Smooth muscle cell of the umbilical artery (primary cell): ENCODE measurements at places on chromosomes 11 and 22. TPM values are rescaled to one million over a fixed set of nuclear protein-coding genes. Genes with fewer than 3 reads are reported as not detected.

SLC22A25 gene
- not detected in 2 replicates for total RNA-seq

PTGDR2 gene
- under 0.01 and 0.05 TPM in 2 replicates for total RNA-seq

CASP5 gene
- total RNA-seq = not detected in 2 replicates

PGA5 gene
- not detected in 2 replicates for total RNA-seq

HBB gene
- total RNA-seq = not detected in 2 replicates

EXPH5 gene
- 0.09 and 0.30 TPM in 2 replicates for total RNA-seq

MS4A7 gene
- total RNA-seq = not detected in 2 replicates

INSC gene
- not detected in 2 replicates for total RNA-seq

NXPE2 gene
- total RNA-seq = 0.09 and 0.30 TPM in 2 replicates

PKP3 gene
- 0.69 and 1.8 TPM in 2 replicates for total RNA-seq

DRICH1 gene
- total RNA-seq = not detected in 2 replicates

HBG2 gene
- total RNA-seq = not detected in 2 replicates

OR52I2 gene
- total RNA-seq = not detected in 2 replicates

NXPE1 gene
- total RNA-seq = not detected in 2 replicates

TMPRSS5 gene
- total RNA-seq = 0.09 TPM in 1 of 2 replicates, not detected in the other

TMEM151A gene
- under 0.01 and 0.42 TPM in 2 replicates for total RNA-seq

OR4D5 gene
- not detected in 2 replicates for total RNA-seq

HEPHL1 gene
- under 0.01 and 0.09 TPM in 2 replicates for total RNA-seq

APOL2 gene
- 38.9 and 44.8 TPM in 2 replicates for total RNA-seq

GLYATL2 gene
- total RNA-seq = 0.97 and 1.8 TPM in 2 replicates

KLHDC7B gene
- 1.1 and 24.1 TPM in 2 replicates for total RNA-seq

NXPE4 gene
- not detected in 2 replicates for total RNA-seq

NCR3LG1 gene
- total RNA-seq = 5.6 and 11.1 TPM in 2 replicates

CNIH2 gene
- total RNA-seq = 0.37 TPM in 1 of 2 replicates, not detected in the other

OR51B5 gene
- total RNA-seq = 0.09 and 0.30 TPM in 2 replicates

LDHAL6A gene
- total RNA-seq = not detected in 2 replicates

SCN4B gene
- total RNA-seq = under 0.01 and 0.09 TPM in 2 replicates

FIBIN gene
- 25.4 and 51.4 TPM in 2 replicates for total RNA-seq

PPP1R14B gene
- 175 and 215 TPM in 2 replicates for total RNA-seq

CCDC34 gene
- total RNA-seq = 3.6 and 5.2 TPM in 2 replicates

SCT gene
- total RNA-seq = not detected in 2 replicates

PARVA gene
- 57.0 and 80.9 TPM in 2 replicates for total RNA-seq

LINC01488 gene
- total RNA-seq = not detected in 2 replicates

MOV10L1 gene
- total RNA-seq = 2.1 and 14.8 TPM in 2 replicates

MS4A6A gene
- total RNA-seq = not detected in 2 replicates

DENND6B gene
- total RNA-seq = 1.5 and 2.3 TPM in 2 replicates

ACER3 gene
- 4.8 and 10.6 TPM in 2 replicates for total RNA-seq

CHEK1 gene
- total RNA-seq = 16.3 and 32.5 TPM in 2 replicates

IMMP1L gene
- total RNA-seq = 8.0 and 15.9 TPM in 2 replicates

MPZL2 gene
- total RNA-seq = 1.2 TPM in 1 of 2 replicates, not detected in the other

SPDYC gene
- not detected in 2 replicates for total RNA-seq

TTLL8 gene
- total RNA-seq = not detected in 2 replicates

LDHA gene
- 947 and 1,219 TPM in 2 replicates for total RNA-seq

FOSL1 gene
- 6.2 and 31.1 TPM in 2 replicates for total RNA-seq

BATF2 gene
- total RNA-seq = under 0.01 and 0.51 TPM in 2 replicates

BCO2 gene
- total RNA-seq = 2.3 and 12.2 TPM in 2 replicates

GGTLC3 gene
- not detected in 2 replicates for total RNA-seq

OR4C45 gene
- not detected in 2 replicates for total RNA-seq

MOGAT2 gene
- total RNA-seq = not detected in 2 replicates
